ENCODE measurements at places on chromosomes 12 and 14.

DNA sequence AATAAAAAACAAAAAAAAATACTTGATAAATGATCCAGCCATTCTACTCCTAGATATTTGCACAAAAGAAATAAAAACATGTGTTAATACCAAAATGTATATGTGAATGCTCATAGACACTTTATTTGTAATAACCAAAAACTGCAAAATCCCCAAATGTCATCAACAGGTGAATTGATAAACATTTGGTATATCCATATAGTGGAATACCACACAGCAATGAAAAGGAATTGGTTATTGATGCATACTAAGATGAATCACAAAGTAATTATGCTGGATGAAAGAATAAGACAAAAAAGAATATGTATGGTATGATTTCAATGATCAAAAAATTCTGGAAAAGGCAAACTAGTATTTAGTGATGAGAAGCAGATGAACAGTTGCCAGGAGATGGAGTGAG is 124.7 kb upstream of the VASH1 start:
- DNase-seq, result no peak

GRCh38 chr12:21695986-21696385 is 38.3 kb upstream of the LDHB start:
- DNase-seq, result no peak

- no peak for DNase-seq
Observed at GRCh38 chr12:109027767-109028166, 6.9 kb upstream of the SVOP start.

GRCh38 chr14:56170028-56170427 is 51.8 kb downstream of the PELI2 start:
- DNase-seq, result no peak

- DNase-seq, result peak; percentile 7
Observed at GRCh38 chr12:31928246-31929026, 30.8 kb upstream of the RESF1 start.

DNA sequence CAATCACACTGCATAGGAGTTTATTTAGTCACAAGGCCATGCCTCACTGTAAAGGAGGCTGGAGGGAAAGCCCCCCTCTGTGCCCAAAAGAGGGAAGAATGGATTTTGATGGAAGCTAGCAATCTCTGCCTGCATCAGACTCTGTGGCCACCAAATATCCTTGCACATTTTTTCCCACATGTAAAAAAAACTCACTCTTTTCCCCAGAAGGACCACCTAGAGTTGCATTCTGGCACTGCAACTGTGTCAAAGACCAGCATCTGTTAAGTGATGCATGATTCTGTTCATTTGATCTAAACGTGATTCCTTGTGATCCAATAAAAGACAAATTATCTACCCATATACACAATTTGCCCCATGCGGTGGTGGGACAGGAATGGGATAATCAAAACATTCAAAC is 8.0 kb downstream of the RHOJ start:
- no peak for DNase-seq

DNA sequence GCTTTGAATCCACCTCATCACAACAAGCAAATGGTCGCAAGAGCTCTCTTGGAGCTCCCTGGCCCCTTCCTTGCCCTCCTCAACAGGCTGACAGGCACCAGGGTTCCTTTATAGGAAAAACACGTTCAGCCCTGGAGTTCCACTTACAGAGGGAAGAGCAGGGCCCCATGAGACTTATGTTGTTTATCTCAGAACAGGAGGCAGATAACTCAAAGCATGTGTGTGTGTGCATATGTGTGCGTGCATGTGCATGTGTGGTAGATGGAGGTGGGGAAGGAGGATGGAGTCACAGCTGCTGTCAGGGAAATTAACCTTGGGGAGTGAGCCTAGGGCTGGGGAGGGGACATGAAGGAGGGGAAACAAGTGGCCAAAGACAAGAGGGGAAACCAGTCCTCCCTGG is 138.1 kb downstream of the DPF3 start:
- DNase-seq, result no peak

GRCh38 chr14:89179891-89180404 is 237.1 kb downstream of the FOXN3 start:
- DNase-seq, result no peak

DNA sequence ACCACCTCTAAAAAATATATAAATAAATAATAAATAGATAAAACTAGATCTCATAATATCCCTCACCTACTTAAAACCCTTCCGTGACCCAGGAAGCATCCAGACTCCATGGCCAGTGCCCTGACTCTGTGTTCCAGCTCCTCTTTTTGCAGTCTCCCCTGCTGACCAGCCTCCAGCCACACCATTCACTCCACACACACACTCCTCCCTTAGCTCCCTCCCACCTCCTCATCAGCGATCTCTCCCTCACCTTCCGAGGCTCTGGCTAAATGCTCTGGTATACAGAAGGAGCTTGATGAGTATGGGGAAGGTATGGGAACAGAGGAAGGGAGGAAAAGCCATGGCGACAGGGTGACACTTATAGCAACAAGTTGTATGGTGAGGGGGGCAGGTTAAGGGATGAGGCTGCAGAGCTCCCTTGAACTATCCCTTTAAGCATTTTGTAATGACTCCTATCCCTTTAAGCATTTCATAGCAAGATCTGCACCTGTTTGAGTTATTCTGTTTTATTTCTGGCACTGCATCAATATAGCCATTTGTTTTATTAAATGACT is 26.1 kb upstream of the EIF4B start:
- DNase-seq, result no peak

- no peak for DNase-seq
Observed at GRCh38 chr12:87383680-87384079, 645.5 kb downstream of the C12orf50 start.

- DNase-seq, result peak; percentile 67
Observed at GRCh38 chr12:124771462-124772288, 92.0 kb downstream of the SCARB1 start.

DNA sequence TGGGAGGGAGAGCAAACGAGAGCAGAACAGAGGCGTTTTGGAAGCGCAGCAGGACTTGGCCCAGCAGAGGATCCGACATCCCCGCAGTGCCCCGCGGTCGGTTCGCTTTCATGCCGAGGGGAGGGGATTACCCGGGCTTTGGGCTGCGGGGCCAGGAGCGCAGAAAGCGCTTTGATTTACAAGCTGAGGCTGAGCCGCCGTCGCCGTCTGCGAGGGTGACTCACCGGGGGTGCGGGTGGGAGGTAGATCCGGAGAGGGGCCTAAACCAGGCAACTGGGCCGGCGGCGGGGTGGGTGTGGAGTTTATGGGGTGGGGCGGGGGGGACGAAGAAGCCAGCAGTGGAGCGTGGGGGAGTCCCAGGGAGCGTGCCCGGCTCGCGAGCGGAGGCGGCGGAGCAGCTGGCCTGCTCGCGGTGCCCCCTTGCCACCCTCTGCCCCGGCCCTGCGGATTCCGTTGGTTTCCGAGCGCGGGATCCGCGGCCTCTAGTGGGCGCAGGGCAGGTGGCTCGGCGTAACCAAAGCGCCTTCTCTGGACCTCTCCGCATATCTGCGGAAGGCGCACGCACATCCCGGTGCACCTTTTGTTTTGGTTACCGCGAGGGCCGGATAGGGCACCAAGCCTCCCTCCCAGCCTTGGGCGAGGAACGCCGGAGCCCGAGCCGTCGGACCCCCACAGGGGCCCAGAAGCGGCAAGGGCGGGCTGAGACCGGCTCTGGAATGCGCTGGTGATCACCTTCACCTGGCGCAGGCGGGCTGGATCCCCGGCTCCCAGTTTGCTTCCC is 2.6 kb downstream of the SIX4 start:
- DNase-seq, result peak; percentile 64

DNA sequence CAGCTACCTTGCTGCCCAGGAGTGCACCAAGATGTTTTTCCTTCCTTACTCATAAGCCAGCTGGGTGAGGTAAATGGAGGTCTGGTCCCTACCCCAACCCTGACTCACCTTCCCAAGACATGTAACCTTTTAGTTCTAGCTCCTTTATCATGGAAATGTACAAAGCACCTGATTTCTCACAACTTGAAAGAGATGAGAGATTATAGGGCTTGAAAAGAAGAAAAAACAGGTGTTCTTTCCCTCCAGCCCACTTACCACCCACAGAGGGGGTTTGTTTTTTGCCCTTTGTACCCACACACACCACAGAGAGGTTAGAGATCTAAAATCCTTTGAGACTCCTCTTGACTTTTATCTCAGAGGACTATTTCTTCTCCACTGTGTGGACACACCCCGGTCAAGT is 21.1 kb downstream of the PLXNC1 start:
- peak; percentile 55 for DNase-seq

DNA sequence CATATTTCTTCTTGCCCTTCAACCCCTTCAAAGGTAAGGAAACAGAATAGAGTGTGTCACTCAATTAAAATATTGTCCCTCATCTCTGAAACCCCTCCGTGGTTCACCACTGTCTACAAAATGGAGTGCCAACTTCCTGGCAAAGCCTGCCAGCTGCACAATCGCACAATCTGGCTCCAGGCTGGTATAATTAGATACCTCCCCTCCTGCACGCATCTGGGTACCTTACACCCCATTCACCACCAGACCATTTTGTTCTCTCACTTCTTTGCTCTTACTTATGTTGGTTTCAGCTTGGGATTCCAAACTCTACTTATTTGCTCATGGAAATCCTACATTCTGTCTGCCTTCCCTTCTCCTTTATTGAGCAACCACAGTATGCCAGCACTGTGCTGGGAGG is 314.9 kb downstream of the NUAK1 start:
- no peak for DNase-seq

DNA sequence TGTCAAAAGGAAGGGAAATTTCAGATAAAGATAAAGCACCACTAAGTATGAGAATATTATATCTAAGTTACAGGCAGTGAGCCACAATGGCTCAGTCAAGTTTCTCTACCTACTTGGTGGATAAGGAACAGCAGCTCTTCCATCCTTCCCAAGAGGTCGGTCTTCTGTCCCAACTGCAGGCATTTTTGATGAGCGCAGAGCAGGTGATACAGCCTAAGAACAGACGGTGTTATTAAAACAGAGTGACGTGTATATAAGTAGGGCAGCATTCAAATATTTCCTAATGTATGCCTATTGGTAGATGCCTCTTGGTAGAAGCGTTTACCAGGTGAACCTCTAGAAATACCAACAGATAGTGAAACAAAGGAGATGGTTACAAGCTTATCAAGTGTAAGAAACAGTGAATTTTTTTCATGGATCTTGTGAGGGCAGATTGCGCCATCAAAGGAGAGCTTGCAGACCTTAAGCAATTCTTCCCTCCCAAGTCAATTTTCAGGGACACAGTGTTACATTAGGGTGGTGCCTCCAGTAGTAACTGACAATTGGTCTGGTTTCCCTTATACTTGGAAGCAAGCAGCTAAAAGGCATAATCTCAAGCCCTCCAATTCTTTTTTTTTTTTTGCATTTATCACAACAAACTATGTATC is 274.5 kb downstream of the MED13L start:
- no peak for DNase-seq

DNA sequence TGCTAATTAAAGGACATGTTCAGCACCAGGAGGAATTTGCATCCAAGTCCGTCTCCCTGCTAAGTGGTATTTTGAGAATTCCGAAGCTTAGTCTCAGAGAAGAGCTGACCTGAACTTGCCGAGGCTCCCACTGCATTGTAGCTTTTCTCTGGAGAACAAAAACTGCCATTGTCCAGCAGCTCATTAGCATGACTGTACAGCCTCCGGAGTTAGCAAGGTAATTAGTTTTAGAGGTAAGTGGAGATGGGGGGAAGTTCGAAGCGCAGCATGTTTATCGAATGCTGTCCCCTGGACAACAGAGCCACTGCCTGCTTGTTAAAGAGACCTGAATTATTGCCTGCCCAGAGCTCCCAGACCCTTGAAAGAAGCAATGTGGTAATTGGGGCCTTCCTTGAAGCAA is 160.3 kb upstream of the PELI2 start:
- DNase-seq, result no peak

- no peak for DNase-seq
Observed at GRCh38 chr12:90593596-90594295, 361.2 kb downstream of the CCER1 start.

GRCh38 chr12:101738920-101739665 is at the start of gene SYCP3:
Gene SYCP3, minus strand, starts transcription at chr12:101739462. Its CDS starts 1,527 bp downstream, at chr12:101737935.
- no peak for DNase-seq

GRCh38 chr14:104826189-104826860 is 25.4 kb downstream of the ZBTB42 start:
- DNase-seq, result peak; percentile 87

DNA sequence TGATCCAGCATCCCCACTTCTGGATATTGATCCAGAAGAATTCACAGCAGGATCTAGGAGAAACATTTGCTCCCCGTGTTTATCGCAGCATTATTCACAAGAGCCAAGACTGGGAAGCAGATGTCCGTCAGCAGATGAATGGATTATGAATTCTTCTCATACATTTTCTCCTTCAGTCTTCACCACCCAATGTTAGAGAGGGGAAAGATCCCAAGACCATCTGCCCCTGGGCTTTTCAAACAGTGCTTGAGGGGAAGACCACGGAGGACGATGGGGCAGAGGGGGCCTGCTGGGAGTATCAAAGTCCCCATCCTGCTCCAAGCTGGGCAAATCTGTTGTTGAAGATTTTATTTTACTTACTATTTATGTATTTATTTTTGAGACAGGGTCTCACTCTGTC is 41.1 kb downstream of the SERPINA3 start:
- DNase-seq, result no peak

- no peak for DNase-seq
Observed at GRCh38 chr12:77808534-77808933, 22.2 kb upstream of the NAV3 start.

GRCh38 chr12:117010693-117011451 is 88.3 kb downstream of the TESC start:
- DNase-seq, result no peak

- DNase-seq, result no peak
Observed at GRCh38 chr14:93395231-93395630, 35.5 kb upstream of the UNC79 start.

- DNase-seq, result no peak
Observed at GRCh38 chr12:93005928-93006392, 76.9 kb upstream of the EEA1 start.

GRCh38 chr14:53149668-53150316 is 3.3 kb downstream of the DDHD1 start:
- DNase-seq, result no peak

DNA sequence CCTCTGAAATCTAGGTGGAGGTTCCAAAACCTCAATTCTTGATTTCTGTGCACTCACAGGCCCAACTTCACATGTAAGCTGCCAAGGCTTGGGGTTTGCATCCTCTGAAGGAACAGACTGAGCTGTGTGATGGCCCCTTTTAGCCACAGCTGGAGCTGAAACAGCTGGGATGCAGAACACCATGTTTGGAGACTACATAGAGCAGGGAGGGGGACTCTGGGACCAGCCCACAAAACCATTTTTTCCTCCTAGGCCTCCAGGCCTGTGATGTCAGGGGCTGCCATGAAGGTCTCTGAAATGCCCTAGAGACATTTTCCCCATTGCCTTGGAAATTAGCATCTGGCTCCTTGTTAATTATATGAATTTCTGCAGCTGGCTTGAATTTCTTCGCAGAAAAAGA is 1025.9 kb upstream of the NOVA1 start:
- DNase-seq, result no peak
